ENCODE measurements at places on chromosomes 7 and 10.
A peak's percentile ranks its signal among the peaks of the same experiment; 100 is the strongest.

- no peak for DNase-seq
These were observed 11.3 kb downstream of the DMBT1 start for GRCh38 chr10:122571892-122572291.

DNA sequence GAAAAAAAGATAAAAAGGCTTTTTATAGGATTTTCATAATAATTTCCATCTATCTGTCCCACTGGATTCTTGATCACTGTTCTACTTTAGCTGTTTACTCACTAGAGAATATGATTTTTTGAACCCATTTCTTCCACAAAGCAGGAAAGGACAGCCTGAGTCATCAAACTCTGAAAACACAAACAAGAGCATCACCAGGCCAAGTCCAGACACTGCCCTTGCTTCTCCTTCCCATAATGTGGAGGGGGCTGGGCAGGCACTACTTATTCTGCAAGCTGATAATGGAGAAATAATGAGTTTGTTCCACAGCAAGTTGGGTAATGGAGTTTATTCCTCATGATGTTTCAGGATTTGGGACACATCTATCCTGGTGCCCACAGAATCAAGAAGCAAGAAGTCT lies 13.0 kb upstream of the KCNIP2 start:
- no peak for DNase-seq

DNA sequence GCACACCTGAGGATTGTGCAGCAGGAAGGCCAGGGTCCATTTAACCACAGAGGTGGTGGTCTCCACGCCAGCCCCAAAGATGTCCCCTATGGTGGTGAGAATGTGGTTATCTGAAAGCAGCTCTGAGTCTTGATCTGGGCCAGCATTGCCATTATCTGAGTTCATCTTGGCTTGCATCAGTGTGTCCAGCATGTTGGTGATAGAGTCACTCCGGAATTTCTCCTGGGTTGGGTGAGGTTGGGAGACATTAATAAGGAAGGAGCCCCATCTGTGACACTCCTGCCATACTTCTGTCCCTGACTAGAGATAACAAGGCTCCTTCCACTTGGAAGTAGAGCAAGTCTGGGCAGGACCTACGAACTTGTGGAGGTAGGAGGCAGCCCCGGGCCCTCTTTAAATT lies 4.2 kb downstream of the CYP17A1 start:
- no peak for DNase-seq

DNA sequence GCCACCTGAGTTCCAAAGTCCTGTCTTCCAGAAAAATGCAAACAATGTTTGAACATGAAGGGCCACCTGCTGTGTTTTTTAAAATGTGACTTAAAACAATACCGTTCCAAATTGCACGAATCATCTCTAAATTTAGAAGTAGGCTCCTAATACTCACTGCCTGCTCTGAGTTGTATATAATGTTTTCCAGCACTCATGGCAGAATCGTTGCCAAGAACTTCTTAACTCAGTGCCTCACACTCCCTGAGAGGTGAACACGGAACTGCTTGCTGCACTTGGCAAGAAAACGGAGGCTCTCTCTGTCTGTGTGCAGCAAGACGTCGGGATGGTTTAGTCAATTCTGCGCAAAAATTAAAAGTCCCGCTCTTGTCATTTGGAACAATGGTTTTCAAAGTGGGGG lies 757.3 kb upstream of the AUTS2 start:
- no peak for DNase-seq

- DNase-seq = no peak
These were observed 760.3 kb upstream of the GALNT17 start for GRCh38 chr7:70371652-70372051.

- DNase-seq = no peak
These were observed 50.6 kb downstream of the IRF5 start for GRCh38 chr7:128988372-128988771.

- DNase-seq = no peak
These were observed 746.2 kb upstream of the POM121L12 start for GRCh38 chr7:52289247-52289646.

DNA sequence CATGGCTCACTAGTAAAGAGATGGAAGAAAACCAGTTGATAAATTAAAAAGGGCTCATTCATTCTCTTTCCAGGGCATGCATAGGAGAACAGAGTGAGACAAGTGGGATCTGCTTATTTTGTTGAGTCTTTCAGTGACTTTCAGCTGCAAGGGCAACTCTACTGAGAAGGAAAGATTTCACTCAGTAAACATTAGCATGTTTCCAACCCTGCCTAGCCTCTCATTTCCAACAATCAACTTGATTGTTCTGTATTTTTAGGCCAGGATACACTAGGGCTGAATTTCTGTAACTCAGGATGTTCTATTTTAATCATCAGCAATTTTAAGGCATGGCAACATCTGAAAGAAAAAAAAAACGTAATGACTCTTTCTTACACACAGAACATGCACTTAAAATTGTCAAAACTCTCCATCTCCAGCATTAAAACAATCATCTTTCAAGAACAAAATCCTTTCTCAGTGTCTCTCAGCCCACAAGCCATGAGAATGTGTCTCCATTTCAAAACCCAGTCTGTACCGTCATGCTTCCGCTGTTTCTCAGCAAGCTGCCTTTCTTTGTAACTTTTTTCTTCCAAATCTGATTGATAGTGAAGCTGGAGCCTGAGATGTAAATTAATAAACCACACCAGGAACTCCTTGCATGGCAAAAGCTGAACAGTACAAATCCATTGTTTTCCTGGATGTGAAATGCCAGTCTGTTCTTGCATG lies 147.2 kb upstream of the KLF14 start:
- DNase-seq = no peak

DNA sequence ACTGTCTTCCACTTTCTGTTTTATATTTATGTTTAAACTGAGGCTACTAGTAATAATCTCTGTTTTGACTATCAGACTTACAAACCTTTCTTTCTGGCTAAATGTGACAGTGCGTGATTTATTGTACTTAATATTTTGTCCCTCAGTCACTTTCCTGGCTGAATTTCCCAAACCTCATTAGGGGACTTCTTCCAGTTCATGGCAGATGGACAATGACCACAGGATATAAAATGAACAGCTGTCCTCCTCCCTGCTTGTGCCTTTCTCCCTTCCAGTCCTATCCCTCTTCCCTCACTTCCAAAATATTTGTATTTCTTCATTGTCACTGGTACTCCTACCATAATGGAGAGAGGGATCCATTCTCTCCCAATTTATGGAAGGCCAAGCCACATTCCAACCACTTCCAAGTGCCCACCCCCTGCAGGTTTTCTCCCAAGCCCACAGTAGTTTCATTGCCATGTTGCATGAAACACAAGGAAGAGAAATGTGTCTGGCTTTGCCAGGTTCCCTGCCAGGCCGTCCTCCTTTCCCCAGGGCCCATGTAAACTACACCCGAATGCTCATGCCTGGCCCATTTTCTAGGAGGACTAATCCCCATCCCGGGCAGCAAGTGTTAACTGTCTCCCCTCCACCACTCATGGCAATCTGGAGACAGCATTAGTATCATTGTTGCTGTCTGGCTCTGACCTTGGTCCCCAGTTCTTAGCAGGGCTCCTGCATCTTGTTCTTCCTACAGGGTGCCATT lies 269.5 kb upstream of the SLC26A5 start:
- no peak for DNase-seq

DNA sequence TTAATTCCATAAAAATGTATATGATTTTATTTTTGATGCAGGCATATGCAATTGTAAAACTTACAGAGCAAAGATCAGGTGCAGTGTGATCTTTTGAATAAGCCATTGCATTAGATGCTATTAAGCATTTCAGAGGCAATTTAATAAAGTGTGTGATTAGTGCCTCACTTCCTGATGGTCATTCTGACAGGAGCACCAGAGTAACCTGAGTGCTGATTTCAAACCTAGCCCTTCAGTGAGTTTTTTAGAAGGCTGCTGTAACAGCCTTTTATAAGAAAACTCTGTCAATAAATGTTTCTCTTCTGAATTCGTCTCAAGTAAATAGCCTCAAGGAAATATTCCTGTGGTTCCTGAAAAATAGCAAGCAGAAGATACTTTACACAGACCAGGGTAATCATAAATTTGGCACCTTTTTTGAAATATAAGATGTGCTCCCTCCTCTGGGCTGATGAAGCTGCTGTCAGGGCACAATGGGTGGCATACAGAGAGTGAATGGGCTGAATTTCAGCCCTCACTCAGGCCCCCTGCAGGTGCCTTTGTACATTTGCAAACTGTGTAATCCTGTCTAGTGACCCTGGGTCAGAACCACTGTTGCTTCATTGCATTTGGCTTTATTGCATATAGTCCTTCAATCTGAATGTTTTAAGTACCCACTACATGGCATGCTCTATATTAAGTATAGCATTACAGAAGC lies 193.7 kb upstream of the CSTF2T start:
- peak; percentile 22 for DNase-seq

- DNase-seq = no peak
These were observed 472.6 kb upstream of the CNTNAP2 start for GRCh38 chr7:145643981-145644380.

GRCh38 chr7:94239661-94240234 lies 154.9 kb upstream of the COL1A2 start:
- no peak for DNase-seq

Measured in Kasumi-1 (cell line).